Eye (tissue), 1 donor: ENCODE measurements at places on chromosomes 13 and 19.

GRCh38 chr13:59715611-59716010 lies 448.1 kb downstream of the DIAPH3 start:
- no peak for DNase-seq

- DNase-seq = no peak
These were observed 10.2 kb downstream of the UTP14C start for GRCh38 chr13:52034616-52035226.

DNA sequence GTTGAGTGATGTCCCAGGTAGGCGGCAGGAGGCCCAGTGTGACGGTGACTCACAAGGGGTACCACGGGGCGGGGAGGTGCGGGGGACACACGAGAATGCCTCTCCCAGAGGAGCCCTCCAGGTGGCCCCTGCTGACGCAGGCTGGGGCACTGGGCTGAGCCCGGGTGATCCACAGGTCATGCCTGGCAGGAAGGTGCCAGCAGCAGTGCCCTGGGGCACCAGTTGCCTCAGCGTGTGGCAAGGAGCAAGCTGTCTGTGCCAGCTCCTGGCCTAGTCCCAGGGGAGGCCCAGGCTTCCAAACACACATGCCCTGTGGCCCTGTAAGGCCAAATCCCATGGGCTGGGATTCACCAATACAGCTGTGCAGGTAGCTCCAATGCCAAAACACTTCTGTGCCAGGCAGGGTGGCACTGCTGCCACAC lies 28.0 kb downstream of the AKT2 start:
- DNase-seq = no peak

- no peak for DNase-seq
These were observed 1768.5 kb downstream of the PCDH9 start for GRCh38 chr13:65461590-65461989.

DNA sequence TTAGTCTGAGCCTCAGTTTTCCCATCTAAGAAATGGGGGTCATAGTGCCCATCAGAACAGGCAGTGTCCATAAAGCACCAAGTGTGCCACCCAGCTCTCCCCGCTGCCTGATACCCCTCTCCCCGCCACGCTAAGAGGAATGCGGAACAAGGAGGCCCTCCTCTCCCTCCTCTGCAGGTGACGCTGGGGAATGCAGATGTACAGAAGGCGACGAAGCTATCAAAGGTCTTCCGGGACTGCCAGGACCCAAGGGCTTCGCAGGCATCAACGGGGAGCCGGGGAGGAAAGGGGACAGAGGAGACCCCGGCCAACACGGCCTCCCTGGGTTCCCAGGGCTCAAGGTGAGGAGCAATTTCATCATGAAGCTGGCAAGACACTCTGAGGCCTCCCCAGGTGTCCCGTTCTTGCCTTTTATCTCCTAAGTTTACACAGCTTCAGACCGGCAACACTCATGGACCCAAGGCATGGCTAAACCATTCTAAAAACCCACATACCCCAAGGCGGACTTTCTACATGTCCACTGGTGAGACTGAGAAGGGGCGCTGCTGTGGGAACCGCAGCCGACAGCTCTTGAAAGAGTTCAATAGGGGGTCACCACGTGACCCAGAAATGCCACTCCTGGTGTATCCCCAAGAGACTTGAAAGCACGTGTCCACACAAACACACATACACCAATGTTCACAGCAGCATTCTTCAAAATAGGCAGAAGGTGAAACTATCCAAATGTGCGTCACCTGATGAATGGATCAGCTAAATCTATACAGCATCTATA lies 102.7 kb downstream of the RAB20 start:
- no peak for DNase-seq

DNA sequence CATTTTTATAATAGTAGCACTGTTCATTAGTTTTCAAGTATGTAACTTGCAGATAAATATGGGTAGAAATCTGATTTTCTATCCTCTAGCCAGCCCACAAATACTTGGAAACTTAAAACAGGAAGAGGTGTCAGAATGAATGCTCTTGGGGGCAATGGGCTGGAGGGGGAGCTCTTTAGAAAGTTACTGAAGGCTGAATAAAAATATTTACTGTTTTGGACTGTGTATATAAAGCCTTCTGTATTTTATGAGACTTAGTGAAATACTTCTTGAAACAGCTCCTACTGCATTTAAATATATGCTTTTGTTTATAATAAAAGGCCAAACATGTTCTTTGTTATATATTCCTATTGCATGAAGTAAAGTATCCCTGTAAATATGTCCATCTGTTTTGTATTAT lies 138.8 kb downstream of the RGCC start:
- DNase-seq = no peak

DNA sequence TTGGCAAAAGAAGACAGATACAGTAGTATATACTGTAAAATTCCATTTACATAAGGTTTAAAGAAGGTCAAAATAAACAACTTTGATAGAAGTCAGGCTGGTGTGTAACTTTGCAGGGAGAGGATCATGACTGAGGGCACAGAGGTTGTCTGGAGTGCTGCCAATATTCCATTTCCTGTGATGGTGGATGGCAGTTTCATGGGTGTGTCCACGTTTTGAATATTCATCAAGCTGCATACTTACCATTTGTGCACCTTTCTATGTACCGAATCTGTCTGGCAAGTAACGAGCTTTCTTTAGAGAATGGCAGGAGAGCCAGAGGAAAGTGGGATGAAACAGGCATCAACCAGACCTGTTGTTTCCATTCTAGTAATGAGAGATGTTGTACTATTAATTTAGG lies 420.5 kb upstream of the HTR2A start:
- DNase-seq = no peak

GRCh38 chr13:41061914-41062837 lies 867 bp downstream of the WBP4 start:
- DNase-seq = no peak

DNA sequence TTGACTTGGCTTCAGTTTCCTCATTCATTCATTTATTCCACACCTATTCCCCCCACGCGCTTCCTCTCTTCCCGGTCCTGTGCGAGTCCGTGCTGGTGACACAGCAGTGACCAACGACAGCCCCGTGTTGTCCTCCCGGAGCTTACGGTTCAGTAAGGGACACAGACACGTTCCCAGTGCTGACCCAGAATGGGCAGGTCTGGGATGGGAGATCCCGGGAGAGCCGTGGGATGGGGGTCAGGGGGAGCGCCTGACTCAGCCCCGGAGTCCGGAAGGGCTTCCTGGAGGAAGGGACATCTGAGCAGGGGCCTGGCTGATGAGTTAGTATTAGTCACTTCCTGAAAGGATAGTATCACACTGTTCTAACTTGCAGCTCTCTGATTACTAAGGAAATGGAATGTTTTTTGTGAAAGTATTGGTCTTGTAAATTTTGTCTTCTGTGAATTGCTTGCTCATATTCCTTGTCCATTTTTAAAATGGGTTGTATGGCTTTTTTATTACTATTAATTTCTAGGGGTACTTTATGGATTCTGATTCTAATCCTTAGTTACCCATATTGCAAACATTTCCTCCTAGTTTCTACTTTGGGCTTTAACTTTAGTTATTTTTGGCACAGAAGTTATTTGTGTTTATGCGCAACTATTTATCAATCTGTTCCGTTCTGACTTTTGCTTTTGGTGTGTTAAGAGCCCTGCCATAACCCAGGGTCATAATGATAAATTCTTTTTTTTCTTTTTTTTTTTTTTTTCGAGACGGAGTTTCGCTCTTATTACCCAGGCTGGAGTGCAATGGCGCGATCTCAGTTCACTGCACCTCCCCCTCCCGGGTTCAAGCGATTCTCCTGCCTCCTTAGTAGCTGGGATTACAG lies 708 bp upstream of the ERCC1 start:
- no peak for DNase-seq

DNA sequence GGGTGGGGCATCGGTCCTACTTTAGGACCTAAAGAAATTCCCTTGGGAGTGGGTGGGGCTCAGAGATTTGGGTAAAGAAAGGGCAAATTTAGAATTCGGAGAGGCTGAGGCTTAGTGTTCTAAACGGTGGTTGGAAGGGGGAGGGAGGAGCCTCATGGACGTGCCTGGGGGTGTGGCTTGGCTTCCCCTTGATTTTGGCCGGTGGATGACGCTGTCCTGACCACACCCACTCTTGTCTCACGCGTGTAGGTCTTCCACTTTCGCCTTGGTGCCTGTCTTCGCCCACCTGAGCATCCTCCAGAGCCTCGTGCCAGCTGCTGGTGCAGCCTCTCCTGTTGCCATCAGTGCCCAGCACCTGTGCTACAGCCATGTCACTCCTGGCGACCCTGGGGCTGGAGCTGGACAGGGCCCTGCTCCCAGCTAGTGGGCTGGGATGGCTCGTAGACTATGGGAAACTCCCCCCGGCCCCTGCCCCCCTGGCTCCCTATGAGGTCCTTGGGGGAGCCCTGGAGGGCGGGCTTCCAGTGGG lies 1.2 kb upstream of the NUP62 start:
- no peak for DNase-seq

DNA sequence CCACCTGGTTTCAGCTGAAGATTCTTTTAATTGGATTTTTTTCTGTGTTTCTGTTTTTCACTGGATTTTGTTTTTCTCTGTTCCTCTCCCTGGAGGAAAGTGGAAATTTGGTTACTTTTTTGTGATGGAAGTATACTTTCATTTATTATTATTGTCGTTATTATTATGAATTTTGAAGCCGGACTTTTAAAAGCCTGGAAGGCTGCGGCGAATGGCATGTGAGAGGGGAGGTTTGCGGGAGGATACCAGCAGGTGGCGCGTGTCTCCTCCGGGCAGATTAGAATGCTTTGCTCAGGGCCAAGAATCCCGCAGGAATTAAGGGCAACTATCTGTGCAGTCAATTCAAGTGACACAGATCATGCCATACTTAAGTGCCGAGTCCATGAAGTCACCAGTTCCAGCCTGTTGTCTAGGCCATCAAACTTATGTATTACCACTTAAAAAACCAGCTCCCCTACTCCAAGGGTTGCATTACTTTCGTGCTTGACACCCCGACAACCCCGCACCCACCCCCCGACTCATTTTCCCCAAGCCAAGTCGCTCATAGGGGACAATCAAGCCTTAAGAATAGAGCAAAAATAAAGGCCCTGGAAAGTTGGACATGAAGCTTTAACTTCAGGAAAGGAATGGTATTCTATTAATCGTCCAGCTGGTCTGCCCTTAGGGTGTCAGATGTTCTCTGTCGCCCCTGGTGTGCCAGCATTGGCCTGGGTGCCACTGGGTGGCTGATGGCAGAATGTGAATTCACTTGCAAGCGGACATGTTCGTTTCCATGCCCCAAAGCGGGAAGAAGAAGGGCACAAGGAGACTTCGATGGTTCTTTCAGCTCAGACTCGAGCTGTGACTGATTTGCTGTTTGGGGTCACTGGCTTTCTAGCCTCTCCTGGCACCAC lies 1.3 kb upstream of the LRCH1 start:
- peak; percentile 84 for DNase-seq

DNA sequence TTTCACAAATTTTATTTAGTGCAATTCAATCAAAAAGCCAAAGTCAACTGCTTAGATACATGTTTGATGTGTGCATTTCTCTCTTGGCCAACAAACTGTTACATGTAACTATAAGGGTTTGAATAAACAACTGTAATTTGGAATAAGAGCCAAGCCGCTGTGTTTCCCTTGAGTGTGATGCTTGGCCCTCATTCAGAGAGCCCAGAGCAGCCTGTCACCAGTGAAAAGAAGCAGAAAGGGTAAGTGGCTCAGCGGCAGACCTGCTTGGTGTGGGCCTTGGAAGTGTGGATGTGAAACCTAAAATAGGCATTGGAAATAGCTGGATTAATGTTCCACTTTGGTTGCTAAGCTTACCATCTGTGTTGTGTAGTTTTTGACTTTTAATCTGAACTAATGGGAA lies 924.6 kb downstream of the OLFM4 start:
- no peak for DNase-seq

- no peak for DNase-seq
These were observed 7.0 kb upstream of the PVR start for GRCh38 chr19:44636439-44637389.

- no peak for DNase-seq
These were observed 10.4 kb downstream of the CLASRP start for GRCh38 chr19:45049073-45049736.

DNA sequence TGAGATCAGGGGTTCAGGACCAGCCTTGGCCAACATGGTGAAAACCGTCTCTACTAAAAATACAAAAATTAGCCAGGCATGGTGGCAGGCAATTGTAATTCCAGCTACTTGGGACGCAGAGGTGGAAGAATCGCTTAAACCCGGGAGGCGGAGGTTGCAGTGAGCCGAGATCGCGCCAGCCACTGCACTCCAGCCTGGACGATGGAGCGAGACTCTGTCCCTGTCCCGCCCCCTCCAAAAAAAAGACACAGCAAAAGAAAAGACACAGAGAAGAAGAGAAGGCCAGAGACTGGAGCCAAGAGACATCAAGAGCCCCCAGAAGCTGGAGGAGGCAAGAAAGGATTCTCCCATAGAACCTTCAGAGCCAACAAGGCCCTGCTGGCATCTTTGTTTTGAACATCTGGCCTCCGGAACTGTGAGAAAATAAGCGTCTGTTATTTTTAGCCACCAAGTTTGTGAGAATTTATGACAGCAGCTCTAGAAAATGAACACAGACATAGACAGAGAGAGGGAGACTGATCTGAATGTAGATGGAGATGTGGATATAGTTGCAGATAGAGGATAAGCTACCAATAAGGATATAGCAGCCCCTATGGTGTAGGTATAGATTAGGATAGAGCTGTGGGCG lies 25.7 kb upstream of the PNMA8B start:
- DNase-seq = no peak

DNA sequence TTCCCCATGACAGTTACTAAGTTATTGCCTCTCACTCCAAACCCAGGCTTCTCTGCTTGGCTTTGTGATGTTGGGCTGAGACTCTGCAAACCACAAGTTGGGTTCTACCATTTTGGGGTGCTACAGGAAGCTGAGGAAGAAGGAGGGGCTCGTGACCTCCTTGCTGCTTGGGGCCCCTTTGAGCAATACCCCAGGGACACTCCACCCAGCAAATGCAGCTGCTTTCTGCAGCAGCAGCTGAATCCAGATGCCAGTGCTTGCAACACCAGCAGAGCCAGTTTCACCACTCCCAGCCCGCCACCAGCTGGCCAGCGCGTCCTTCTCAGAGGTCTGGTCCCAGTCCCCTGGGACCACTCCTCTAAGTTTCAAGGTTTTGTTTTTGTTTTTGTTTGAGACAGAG lies 22.0 kb upstream of the UBAC2 start:
- no peak for DNase-seq
